ENCODE measurements at places on chromosomes 3 and 15. TPM values are rescaled to one million over a fixed set of nuclear protein-coding genes. Genes with fewer than 3 reads are reported as not detected.

GRCh38 chr3:194051366-194052149 is 84.4 kb upstream of the HES1 start:
- H3K27ac ChIP-seq: no peak overlapping the region
- no peak for DNase-seq
- H3K27me3 ChIP-seq: no peaks in the 10 kb centered on the region
- H3K4me3 ChIP-seq: no peak overlapping the region
- H3K4me1 ChIP-seq: peaks cover 2% of the 10 kb centered on the region

The SCN5A gene
- 0.24 TPM for polyA plus RNA-seq

DNA sequence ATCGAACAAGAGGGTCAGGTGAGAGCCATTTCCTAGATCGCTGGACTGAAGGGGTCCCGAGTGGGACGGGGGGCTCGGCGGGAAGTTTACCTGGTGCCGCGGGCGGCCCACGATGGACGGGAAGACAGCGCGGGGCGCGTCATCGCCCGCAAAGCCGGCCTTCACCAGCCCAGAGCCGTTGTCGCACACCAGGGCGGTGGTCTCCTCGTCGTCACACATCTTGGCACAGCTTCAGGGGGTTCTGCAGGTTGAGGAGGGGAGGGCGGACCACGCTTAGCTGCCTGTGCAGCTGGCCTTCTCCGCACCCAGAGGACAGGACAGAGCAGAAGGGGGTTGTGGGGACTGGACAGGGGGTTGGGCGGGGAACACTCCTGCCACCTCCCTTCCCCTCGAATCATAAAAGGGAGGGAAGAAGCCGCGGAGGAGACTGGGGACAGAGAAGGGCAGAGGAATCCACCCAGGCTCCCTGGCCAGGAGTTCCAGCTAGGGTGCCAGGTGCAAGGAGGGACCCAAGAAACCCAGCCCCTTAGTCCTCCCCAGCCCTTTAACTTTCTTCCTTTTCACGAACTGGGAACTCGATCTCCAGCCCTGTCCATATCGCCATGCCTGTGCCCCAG is 651 bp downstream of the ACTC1 start:
- no peaks in the 10 kb centered on the region for H3K4me1 ChIP-seq
- H3K27ac ChIP-seq: no peak overlapping the region
- DNase-seq: no peak
- no peaks in the 10 kb centered on the region for H3K36me3 ChIP-seq
- H3K27me3 ChIP-seq: peaks cover 60% of the 10 kb centered on the region

GRCh38 chr3:134494495-134494894 is 8.6 kb downstream of the CEP63 start:
- DNase-seq: no peak
- no peak overlapping the region for H3K27ac ChIP-seq
- no peak overlapping the region for H3K4me3 ChIP-seq
- H3K36me3 ChIP-seq: no peaks in the 10 kb centered on the region
- H3K4me1 ChIP-seq: peaks cover 8% of the 10 kb centered on the region

The CMTM8 gene
- 1.6 TPM for polyA plus RNA-seq

GRCh38 chr3:59127071-59127470 is 77.2 kb upstream of the CFAP20DC start:
- H3K4me1 ChIP-seq: no peaks in the 10 kb centered on the region
- H3K36me3 ChIP-seq: no peaks in the 10 kb centered on the region
- no peaks in the 10 kb centered on the region for H3K27me3 ChIP-seq
- no peak for DNase-seq
- no peak overlapping the region for H3K27ac ChIP-seq

The RBM5 gene
- polyA plus RNA-seq: 167 TPM

- H3K27me3 ChIP-seq: no peaks in the 10 kb centered on the region
- no peak overlapping the region for H3K27ac ChIP-seq
- H3K4me1 ChIP-seq: no peaks in the 10 kb centered on the region
- H3K36me3 ChIP-seq: no peaks in the 10 kb centered on the region
- no peak for DNase-seq
These were observed 32.2 kb upstream of the LACTB start for GRCh38 chr15:63089260-63090043.

DNA sequence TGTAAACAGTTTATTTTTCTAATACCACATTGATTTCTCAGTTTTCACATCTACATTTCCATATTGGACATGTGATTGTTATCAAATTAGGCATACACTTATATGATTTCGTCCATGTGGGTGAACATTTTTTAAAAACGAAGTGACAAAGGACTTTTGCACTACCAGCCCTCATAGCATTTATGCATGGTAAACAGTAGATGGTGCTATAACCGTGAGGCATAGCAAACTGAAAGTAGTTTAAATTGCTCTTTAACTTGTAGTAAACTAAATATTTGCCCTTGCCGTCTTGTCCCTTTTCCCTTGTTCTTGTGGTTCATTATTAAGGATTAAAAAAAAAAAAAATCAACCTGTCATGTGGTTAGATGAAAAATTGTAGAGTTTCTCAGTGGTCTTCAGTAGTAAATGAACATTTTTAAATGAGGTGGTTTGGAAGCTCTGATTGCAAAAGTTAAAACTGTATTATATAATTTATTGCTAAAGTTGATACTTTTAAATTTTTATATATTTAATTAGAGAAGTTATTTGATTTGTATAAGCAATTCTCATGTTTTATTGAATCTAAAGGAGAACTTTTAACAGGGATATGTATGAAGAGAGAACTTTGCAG is 24.0 kb downstream of the STX19 start:
- H3K27ac ChIP-seq: no peak overlapping the region
- H3K27me3 ChIP-seq: no peaks in the 10 kb centered on the region
- H3K4me1 ChIP-seq: no peaks in the 10 kb centered on the region
- peak; percentile 21 for DNase-seq
- peaks cover 1% of the 10 kb centered on the region for H3K36me3 ChIP-seq
- no peak overlapping the region for H3K4me3 ChIP-seq

- H3K27ac ChIP-seq: no peak overlapping the region
- H3K4me3 ChIP-seq: no peak overlapping the region
- H3K4me1 ChIP-seq: peaks cover 11% of the 10 kb centered on the region
- H3K27me3 ChIP-seq: no peaks in the 10 kb centered on the region
- no peaks in the 10 kb centered on the region for H3K36me3 ChIP-seq
These were observed 55.4 kb downstream of the ATG7 start for GRCh38 chr3:11327619-11328018.

DNA sequence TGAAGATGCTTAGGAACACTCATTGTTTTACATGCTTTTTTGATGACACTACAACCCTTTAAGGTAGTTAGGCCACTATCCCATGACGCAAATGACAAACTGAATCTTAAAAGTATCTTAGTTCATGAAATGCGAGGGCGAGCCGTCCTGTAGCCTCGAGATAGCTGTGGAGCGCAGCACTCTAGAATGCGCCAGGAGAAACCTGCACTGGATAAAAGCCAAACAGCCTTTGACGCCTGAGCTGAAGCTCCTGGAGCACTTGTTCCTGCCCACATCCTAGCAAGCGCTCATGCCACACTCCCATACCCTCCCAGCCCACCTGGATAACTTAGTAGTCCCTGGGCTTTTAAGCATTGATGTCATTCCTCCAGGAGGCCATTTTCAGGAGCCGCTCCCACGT is 516.9 kb downstream of the GABRG3 start:
- H3K36me3 ChIP-seq: no peaks in the 10 kb centered on the region
- H3K4me1 ChIP-seq: peaks cover 12% of the 10 kb centered on the region
- H3K27ac ChIP-seq: no peak overlapping the region
- no peak for DNase-seq
- H3K4me3 ChIP-seq: no peak overlapping the region
- no peaks in the 10 kb centered on the region for H3K27me3 ChIP-seq

DNA sequence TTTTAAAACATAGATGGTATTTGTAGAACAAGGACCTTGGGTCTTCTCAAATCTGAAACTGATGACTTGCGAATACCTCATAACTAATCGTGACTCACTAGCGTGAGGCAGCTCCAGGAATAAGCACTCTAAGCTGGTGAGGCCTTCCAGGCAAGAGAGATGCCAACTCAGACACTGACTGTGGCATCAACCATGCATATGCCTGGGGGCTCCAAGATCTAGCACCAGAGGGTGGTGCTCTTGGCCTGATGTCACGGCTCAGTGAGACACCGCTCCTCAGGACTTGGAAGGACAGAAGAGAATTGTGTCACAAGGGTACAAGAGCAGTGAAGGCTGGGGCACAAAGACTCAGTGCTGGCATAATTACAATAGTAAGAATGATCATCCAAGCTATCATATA is 125.0 kb upstream of the TRIM42 start:
- peak; percentile 84 for DNase-seq
- H3K4me1 ChIP-seq: peaks cover 9% of the 10 kb centered on the region
- H3K27me3 ChIP-seq: no peaks in the 10 kb centered on the region

All from keratinocyte (primary cell).